ENCODE measurements at places on chromosomes 5 and 9.

GRCh38 chr9:117705386-117705785, 1.2 kb downstream of the TLR4 start:
- no peak for DNase-seq

DNA sequence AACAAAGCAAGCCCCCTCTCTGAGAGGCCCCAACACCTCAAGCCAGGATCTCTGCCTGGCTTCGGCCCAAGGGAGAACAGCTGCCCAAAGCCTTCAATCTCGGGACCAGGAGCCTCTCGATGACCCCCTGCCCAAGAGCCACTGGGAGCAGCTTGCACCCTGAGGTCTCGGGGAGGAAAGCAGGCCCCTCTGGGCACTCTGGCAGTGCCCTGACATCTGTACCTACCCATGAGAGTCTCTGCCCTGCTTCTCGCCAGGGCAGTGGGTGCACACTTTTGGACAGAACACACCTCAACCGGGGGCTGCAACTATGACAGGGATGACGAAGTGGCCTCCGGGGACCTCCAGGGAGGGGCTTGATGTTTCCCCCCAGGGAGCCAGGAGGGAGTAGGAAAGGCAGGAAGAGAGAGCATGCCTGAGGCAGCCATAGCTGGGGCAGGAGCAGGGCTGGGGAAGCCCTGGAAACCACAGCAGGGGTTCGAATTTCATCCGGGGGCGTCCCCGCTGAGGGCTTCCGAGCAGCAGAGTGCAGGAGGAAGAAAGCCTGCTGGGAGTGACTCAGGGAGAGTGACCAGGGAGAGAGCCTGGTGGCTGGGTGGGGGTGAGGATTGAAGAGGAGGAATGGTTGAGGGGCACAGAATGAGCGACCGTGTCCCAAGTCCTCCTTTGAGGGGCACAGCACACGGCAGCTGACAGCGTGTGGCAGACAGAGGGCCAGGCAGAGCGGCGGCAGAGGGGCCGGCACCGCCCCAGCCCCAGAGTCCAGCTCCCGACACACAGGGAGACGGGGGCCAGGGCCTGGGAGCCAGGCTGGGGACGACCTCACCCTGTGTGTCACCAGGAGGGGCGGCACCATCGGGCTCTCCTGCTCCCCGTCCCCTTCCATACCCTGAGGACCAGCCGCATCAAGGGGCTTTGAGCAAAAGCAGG, 1.8 kb downstream of the LPCAT1 start:
- DNase-seq: no peak

DNA sequence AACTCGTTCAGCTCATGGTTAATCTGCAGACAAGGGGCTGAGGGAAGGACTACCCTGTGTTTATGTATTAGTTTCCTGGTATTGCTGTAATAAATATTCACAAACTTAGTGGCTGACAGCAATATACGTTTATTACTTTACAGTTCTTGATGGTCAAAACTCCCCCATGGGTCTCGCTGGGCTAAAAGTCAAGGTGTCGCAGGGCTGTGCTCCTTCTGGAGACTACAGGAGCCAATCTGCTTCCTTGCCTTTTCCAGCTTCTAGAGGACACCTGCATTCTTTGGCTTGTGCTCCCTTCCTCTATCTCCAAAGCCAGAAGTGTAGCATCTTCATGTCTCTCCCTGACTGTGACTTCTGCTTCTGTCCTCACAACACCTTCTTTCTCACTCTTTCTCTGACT, 653.8 kb upstream of the RIOK2 start:
- DNase-seq: no peak

GRCh38 chr9:105835721-105836120, 141.4 kb downstream of the TMEM38B start:
- DNase-seq: no peak

GRCh38 chr9:127353882-127354281, 43.1 kb upstream of the SLC2A8 start:
- DNase-seq: no peak

- no peak for DNase-seq
Observed at GRCh38 chr5:57601996-57602395, 119.4 kb upstream of the ACTBL2 start.

DNA sequence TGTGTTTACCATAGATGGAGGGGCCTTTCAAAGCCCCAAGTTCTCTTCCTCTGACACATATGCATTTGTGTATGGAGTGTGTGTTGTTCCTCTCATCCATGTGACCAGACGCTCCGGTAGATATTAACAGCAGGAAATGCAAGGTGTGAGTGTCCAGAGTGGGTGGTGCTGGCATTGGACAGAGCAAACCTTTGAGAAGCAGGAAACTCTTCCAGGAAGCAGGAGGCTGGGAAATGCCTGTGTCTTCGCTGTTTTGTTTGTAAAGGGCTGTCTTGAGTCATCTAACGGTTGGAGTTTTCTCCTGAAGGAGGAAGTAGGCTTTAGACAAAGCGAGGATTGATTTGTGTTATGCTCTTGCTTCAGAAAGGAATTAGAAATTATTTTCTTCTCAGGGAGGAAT, 370.9 kb downstream of the PLK2 start:
- DNase-seq: no peak

DNA sequence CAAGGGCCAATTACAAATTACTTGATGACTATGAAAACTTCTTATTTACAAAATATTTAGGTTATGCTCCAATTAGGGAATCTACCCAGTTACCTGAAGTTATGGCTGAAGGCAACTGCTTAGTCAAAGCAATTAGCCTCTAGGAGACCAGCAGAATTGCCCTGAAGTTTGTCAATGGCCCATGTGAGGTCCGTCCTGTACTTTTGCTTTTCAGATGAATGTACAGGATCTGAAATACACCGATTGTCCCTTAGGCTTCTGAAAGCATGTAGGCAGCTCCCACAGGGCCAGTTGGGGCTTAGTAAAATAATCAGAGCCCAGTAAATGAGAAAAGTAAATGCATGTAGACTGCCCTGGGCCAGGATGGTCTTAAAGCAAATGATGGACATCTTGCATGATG, 93.3 kb downstream of the DAPK1 start:
- DNase-seq: no peak

Measured in hematopoietic multipotent progenitor cell treated with erythropoietin and hydrocortisone succinate and interleukin-3 and kit ligand, for 6 days (in vitro differentiated cells).